ENCODE measurements at places on chromosomes 3 and 15.

DNA sequence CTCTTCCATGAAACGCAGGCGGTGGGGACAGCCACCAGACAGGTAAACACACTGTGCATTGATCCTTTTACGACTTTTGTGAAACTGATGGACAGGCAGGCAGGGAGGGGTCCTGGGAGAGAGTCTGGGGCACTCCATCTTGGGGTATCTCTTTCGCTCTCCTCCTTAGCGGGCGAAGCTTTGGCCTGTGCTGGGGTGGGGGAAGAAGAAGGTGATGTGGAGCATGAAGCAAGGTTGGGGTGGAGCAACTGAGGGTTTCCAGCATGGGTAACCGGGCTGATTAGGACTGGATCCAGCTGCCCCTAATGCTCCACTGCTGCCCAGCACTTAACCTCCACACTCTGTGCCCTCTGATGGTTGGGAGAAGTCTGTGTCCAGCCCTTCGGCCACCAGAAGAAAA lies 25.6 kb downstream of the MUC20 start:
- DNase-seq: no peak

DNA sequence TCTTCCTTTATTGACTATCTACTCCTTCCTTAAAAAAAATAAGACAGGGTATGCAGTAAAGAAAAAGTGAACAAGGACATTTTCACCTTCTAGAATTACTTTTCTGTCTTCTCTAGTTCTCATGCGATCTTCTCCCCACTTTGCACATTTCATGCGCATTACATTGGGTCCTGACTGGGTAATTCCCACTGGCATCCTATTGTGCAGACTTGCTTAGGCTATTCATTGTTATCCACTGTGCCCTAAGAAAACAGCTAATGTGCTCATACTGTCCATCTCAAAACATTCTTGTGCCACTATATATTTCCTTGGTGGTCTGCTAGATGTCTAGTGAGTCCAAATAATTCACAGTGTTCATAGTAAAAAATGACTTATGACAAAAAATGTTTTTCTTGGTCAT lies 447.4 kb upstream of the ROBO1 start:
- DNase-seq: no peak

DNA sequence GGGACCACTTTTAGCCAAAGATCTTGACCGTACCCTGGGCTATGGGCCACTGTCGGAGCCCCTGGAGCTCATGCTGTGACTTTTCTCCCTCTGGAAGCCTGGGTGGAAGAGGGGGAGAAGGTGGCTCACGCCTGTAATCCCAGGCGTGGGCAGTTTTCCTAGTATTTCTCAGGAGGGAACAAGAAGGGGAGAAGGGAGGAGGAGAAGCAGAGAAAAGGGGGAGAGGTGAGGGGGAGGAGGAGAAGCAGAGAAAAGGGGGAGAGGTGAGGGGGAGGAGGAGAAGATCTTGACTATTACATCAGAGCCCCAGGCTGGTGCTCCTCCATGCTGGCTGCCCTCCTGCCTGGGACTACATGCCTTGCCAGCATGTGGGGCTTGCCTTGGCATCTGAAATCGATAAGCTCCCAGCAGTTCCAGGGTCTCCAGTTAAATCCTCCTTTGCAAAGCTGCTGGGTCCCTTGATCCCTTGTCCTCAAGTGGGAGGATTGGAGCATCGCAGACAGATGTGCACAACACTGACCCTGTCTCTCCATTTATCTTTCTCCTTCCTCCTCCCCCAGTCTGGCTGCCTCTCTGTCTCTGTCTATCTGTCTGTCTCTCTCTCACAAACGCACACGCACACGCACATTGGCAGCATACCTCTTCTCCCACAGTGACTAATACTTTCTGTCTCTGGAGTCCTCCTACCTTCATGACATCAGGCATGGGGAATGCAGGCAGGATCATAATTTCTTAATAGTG lies 41.6 kb downstream of the MRAS start:
- no peak for DNase-seq

DNA sequence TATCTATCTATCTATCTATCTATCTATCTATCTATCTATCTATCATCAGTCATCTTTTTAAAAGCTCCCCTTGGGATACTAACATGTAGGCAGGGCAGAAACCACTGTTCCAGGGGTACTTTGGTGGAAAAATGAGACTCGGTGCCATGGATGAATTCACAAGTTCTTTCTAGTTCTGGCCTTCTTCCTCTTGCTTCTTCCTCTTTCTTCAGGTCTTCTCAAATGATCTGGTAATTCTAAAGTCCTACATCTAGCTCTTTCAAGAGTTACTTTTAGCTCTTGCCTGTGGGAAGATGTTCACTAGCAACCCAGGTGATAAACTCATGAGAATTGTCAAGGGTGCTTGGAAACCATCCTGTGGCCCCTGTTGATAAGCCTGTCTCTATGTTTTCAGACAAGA lies 168.5 kb upstream of the TBC1D5 start:
- DNase-seq: no peak

- DNase-seq: no peak
Observed at GRCh38 chr3:123367467-123368154, 81.3 kb downstream of the ADCY5 start.

GRCh38 chr15:53884441-53884840 lies 93.8 kb upstream of the UNC13C start:
- DNase-seq: no peak

DNA sequence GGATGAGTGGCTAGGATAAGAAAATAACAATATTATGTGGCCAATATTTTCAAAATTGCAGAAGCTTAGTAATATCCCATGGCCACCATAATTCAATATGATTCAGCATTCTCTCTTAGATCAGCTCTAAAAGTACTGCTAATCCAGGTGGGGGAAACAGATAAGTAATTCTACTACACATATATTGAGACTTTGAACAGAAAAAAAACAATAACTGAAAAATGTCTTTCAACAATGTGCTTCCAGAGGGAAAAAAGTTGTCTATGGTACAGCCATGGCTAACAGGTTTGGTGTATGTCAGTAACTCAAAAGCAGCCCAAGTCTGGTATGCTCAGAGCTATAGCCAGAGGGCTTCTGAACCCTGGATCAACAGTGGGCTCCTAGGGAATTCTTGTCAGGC lies 42.4 kb upstream of the PPIB start:
- no peak for DNase-seq

- peak; percentile 59 for DNase-seq
Observed at GRCh38 chr15:70488002-70488605, 275.3 kb downstream of the UACA start.

- no peak for DNase-seq
Observed at GRCh38 chr3:126322181-126322967, 34.8 kb downstream of the KLF15 start.

- no peak for DNase-seq
Observed at GRCh38 chr3:45774581-45775521, 21.5 kb downstream of the SLC6A20 start.

DNA sequence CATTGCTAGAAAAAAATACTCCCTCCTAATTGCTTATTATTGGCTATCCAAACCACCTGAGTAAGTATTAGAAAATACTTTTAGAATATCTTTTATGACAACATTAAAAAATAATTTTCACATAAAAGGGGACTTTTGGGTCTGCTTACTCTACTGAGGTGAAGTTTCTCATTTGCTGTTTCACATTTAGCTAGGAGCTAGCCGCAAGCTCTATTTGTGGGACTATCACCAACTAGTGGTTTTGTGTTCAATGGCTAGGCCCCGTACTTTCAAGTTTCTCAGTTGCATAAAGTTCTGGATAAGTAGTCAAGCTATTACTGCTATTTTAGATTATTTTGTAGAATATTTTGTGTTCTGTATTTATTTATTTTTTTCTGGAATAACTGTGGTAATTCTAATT lies 244.2 kb upstream of the SLITRK3 start:
- no peak for DNase-seq

GRCh38 chr3:59116233-59116537 lies 66.4 kb upstream of the CFAP20DC start:
- no peak for DNase-seq

DNA sequence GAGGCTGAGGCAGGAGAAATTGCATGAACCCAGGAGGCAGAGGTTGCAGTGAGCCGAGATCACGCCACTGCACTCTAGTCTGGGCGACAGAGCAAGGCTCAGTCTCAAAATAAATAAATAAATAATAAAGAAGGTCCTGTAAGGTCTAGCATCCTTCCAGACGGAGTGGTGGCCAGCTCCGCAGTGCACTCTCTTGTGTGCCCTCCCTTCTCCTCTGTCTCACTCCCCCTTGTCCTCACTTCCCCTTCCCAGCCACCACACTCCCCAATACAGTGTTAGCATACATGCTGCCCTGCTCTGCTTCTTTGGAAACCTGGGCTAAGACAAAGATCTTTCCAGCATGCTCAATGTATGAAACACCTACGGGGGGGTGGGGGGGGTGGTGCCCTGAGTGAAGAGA lies 3.4 kb upstream of the CLN6 start:
- no peak for DNase-seq

- DNase-seq: no peak
Observed at GRCh38 chr3:194399166-194399565, at the start of gene GP5. TSS of gene GP5 (minus strand) at chr3:194399266. CDS start at chr3:194398282, 984 bp downstream.

GRCh38 chr15:85116066-85116465 lies 134.4 kb downstream of the PDE8A start:
- no peak for DNase-seq

DNA sequence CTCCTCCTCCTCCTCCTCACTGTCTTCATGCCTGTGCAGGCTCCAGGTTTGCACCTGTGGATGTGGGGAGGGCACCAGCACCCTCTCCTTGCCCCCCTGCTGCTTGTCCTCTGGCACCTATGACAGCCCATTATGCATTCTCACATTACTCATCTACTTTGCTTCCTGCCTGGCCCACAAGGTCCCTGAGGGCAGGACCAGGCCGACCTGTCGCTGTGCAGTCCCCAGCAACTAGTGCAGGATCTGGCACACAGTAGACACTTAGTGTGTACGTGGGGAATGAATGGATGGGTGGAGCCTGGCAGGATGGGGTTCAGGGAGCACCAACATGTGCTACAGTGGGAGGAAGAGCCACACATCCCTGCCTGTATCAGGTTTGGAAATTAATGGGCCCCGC lies 58.3 kb upstream of the TMEM115 start:
- DNase-seq: no peak

GRCh38 chr3:55691141-55691540 lies 204.0 kb upstream of the WNT5A start:
- DNase-seq: no peak

GRCh38 chr3:67551361-67552016 lies 102.9 kb downstream of the SUCLG2 start:
- DNase-seq: no peak

GRCh38 chr3:22933051-22933840 lies 269.9 kb upstream of the UBE2E2 start:
- DNase-seq: no peak

DNA sequence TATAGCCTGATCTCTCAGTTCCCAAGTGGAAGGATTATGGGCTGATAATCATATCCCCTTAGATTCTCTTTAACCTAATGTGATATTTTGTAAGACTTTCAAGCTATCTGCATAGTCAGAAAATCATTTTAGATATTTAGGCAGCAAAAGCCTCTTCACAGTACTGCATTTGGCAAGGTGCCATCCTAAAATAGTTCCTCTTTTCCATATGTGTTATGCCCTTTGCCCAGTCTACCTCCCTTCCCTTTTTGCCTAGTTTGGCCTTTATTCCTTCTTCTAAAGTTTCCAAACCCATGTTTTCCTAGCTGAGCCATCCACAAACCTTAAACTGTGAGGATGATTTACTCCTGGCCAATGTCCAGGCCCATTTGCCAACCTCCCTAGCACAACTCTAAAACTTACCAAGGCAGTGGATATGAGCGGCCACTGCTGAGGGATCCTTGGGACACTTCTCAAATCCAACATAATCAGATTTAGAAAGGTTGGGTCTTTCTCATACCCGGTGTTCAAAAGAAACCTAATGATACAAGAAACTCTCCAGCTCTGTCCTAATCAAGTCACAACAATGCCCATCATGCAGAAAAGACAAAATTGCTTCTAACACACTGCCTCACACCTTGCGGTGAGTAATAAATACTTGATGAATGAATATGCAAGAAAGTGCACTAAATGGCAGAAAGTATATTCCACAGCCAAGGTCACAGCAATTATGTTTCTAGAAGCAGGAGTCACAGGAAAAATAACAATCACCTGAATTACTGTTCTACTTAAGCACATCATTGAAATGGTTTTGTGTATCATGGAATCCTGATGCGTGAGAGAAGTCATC lies 493.9 kb downstream of the NLGN1 start:
- DNase-seq: no peak

DNA sequence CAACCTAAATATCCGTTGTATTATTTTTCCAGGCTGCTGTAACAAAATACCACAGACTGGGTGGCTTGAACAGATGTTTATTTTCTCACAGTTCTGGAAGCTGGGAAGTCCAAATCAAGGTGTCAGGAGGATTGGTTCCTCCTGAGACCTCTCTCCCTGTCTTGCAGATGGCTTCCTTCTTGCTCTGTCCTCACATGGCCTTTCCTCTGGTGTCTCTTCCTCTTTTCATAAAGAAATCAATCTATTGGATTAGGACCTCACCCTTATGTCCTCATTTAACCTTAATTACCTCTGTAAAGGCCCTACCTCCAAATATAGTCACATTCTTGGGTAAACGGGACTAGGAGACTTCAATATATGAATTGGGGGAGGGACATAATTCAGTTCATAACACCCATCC lies 89.2 kb upstream of the PLCL2 start:
- no peak for DNase-seq

DNA sequence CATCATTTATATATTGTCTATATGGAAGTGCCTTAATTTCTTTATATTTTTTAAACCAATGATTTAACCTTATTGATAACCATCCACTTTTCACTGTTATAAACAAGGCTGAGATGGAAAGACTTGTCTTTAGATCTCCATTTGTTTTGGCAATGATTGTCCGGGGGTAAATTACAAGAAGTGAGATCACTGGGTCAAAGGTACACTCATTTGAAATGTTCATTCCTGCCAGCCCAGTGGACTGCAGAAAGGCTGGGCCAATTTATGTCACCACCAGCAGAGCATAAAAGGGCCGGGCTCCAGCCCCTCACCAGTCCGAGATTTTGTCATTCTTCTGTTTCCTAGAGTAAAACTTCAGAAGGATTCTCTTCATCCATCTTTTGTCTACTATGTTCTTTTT lies 93.6 kb upstream of the NEO1 start:
- no peak for DNase-seq

DNA sequence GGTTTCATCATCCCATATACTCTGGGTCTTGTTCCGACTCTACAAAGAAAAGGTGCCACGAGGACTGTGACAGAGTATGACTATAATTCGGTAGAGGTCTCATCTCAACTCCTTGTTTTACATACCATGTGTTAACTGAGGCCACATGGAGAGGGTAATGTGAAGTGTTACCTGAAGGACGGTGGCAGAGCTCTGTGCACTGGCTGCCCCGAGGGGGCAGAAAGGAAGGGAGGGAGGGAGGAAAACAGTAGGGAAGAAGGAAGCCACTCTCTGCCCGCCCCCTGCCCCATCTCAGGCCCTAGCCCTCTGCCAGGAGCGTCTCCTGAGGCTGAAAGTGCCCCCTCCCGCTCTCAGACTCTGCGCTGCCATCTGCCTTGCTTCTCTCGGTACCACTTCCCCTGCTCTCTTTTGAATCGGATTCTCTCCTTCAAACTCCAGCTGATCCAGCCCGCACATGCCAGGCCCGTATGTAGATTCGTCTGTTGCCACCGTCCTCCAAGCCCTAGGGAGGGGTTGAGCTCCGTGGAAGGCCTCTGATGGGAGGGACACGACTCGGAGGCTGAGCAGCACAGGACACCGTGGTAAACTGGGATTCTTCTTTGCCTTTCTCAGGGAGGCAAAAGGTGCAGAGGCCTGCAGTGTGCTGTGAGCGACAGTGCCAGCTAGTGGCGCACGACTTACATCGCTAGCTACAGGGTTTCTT lies 70.5 kb upstream of the ATP10A start:
- peak; percentile 31 for DNase-seq

GRCh38 chr15:31361764-31362515 lies 35.3 kb downstream of the KLF13 start:
- no peak for DNase-seq

GRCh38 chr3:186454881-186455703 lies 89.1 kb downstream of the CRYGS start:
- no peak for DNase-seq
